NCI-H1092 (cell line): ENCODE measurements at places on chromosomes 2 and 18.
A peak's percentile ranks its signal among the peaks of the same experiment; 100 is the strongest.

- DNase-seq: no peak
These were observed 973.1 kb downstream of the TMEM182 start for GRCh38 chr2:103734911-103735310.

- no peak for DNase-seq
These were observed 58.7 kb upstream of the SP3 start for GRCh38 chr2:174023591-174024523.

- no peak for DNase-seq
These were observed 166.2 kb downstream of the FTCDNL1 start for GRCh38 chr2:199684832-199685231.

DNA sequence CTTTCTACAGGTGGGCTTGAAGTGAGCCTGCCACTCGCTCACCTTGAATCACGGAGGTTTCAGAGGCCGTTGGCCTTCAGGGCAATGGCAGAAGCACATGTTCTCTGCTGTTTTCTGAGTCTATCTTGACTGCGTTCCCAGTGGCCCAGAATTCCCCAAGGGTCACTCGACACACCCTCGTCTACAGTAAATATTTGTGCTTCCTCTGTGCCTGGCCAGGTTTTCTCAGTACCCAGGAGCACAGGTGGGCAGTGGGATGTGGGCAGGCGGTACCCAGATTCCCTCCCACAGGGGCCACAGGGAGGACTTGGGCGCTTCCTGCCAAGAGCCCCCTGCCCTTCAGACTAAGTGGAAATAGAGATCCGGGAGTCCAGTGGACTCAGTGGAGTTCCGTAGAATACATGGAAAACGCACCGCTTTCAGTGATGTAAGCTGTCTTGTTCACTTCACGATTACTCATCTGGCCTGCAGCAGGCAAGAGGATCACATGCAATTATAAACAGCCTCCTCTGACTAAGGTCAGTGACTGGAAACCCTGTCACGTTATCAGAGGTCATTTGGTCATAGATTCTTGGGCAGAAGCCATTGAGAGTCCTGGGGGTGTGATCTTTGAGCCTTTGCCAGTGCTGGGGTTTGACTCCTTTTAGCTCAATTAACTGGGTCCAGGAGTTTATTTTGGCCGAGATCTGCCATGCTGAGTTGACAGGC is 179.8 kb downstream of the NEDD4L start:
- DNase-seq: peak; percentile 44

- DNase-seq: no peak
These were observed 242.1 kb upstream of the OSR1 start for GRCh38 chr2:19600506-19600905.

- no peak for DNase-seq
These were observed 95.6 kb downstream of the LAMA3 start for GRCh38 chr18:23784832-23785245.

DNA sequence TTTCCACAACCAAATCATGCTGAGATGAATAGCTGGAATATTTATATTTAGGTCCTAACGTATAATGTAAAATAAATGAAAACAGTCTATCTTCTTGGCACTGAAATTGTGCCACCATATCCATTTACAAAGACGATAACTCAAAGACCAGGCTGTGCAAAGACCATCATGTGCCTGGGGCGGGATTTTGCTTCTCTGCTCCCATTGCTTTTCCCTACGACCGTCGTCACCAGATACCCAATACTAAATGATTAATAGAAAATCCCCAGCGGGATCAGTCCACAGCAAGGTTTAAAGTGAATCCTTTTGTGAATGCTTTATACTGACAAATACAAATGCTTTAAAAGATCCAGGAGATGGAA is 194.3 kb upstream of the ARL4C start:
- DNase-seq: peak; percentile 89

GRCh38 chr18:23133860-23134779 is 1.2 kb upstream of the CABLES1 start:
- DNase-seq: peak; percentile 71

GRCh38 chr2:9918275-9918674 is 33.2 kb upstream of the GRHL1 start:
- no peak for DNase-seq

GRCh38 chr18:51188024-51188701 is 9.3 kb downstream of the MEX3C start:
- no peak for DNase-seq

GRCh38 chr2:181483876-181484275 is 26.7 kb downstream of the ITGA4 start:
- DNase-seq: no peak
